Right lung (tissue), 10 donors: ENCODE measurements at places on chromosomes 5 and 9.

DNA sequence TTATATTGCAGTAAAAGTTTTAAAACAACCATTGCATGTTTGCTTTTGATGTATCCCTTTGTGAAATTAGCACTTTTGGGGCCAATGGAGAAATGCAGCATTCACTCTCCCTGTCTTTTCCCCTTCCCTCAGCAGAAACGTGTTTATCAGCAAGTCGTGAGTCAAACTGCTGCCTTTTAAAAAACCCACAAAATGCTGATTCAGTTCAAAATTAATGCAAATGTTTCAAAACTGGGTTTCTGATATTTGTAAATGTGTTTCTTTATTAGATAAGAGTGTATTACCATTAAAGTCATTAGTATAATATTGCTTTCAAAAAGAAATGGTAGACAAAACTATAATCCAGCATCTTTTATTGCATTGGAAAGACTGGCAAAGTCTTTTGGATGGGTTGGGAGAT is 47.3 kb downstream of the RAD23B start:
- DNase-seq: no peak

GRCh38 chr5:154770111-154770510 is 14.9 kb downstream of the LARP1 start:
- no peak for DNase-seq

DNA sequence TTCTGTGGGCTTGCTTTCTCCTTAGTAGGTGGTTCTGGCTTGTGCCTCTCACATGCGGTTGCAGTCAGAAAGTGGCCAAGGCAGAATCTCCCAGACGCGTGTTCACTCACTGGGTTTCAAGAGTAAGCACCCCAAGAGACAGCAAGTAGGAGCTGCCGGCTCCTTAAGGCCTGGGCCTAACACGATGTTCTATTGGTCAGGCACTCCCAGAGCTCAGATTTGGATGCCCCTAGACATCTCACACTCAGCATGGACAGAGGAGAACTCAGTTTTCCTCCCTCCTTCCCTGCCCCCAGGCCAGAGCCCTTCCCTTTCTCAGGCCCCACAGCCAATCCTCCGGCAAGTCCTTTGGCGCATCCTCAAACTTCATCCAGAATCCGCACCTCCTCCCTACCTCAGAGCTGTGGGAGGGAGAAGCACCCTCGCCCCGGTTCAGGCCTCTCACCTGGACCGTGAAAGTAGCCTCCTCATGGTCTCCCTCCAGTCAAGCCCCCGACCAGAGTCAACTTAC is 6.5 kb upstream of the CARD19 start:
- DNase-seq: no peak

DNA sequence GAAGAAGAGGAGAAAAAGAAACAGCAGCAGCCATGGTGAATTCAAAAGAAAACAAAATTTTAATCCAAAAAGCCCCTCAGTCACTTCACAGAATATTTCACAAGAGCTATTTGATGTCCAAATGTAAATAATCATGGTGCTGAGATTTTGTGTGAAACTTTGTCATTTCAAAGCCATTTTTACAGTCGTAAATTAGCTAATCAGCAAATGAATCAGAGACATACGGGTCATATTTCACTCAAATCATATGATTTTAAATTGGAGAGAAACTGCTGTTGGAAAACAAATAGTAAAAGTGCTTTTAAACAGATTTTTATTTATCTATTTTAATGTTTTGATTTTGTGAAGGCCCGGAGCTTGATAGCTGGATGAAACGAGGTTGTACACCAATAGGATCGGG is 101.4 kb upstream of the SMIM23 start:
- DNase-seq: no peak

- DNase-seq: peak; percentile 25
These were observed 131.4 kb downstream of the CCDC192 start for GRCh38 chr5:127834554-127834953.

GRCh38 chr5:77957-78804 is 13.8 kb upstream of the PLEKHG4B start:
- no peak for DNase-seq

DNA sequence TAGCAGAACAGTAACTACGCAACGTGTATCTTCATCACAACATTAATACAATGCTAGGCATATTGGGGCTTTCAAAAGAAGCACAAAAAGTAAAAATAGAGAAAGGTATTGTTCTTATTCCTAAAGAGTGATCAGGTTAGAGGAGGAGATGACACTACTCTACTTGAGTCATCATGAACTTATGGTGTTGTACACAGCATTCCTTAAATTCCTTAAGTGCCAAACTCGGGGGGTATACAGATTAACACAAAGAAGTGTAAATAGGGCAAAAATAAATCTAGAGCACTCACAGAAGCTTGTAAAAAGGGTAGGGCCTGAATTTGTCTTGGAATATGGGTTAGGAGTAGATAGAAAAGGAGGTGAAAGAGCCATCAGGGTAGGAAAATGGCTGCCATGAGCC is 308.0 kb upstream of the DAP start:
- no peak for DNase-seq

- no peak for DNase-seq
These were observed 15.5 kb downstream of the DAPK1 start for GRCh38 chr9:87513161-87513560.

GRCh38 chr5:177397875-177398390 is 2.5 kb downstream of the PFN3 start:
- DNase-seq: no peak

- DNase-seq: no peak
These were observed 48.3 kb downstream of the SH3TC2 start for GRCh38 chr5:149014571-149015031.

DNA sequence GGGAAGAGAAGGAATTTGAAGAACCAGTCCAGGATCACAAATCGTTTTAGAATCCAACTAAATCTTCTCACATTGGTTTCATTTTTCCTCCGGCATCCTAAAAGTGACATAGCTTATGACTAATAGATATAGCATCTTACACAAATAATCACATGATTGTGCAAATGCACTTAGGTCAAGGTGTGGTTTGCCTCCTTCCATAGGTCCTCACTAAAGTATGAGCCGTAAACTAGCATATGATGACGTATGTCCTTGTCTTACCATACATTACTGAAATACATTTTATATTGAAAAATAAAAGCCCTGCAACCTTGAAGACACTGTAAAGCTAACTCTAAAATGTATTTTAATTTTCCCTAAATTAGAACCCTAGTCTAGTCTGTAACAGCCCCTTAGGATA is 362.7 kb upstream of the ADAMTS16 start:
- DNase-seq: no peak

DNA sequence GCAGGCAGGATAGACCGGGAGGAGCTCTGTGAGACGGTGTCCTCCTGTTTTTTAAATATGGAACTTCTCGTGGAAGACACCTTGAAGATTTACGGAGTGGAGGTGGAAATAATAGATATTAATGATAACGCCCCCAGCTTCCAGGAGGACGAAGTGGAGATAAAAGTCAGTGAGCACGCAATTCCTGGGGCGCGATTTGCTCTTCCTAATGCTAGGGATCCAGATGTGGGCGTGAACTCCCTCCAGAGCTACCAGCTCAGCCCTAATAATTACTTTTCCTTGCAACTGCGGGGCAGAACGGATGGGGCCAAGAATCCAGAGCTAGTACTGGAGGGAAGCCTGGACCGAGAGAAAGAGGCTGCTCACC is 621 bp downstream of the PCDHGA11 start:
- no peak for DNase-seq

GRCh38 chr9:80995759-80996158 is 693.6 kb downstream of the TLE1 start:
- no peak for DNase-seq

DNA sequence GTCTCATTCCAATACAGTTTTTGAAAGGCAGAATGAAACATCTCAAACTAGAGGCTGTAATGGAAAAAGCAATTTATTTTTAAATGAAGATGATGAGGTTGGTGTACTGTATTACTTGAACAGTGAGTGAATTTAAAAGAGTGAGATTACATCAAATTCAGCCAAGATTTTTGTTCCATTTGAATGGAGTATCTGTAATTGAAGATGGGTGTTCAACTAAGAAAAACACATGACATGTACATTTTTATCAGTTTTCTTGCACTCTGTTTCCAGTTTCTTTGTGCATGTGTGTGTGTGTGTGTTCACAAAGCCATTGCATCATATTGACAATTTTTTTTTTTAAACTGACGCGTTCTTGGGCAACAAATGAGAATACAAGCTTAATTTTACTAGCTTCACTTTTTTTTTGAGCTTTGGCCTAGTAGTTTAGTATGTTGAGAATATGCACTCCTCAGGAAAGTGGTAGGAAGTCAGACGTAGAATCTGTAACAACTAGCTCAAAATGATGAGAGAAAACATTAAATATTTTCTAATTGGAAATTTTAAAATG is 243.5 kb downstream of the MAST4 start:
- peak; percentile 56 for DNase-seq

- no peak for DNase-seq
These were observed 24.8 kb downstream of the DPYSL3 start for GRCh38 chr5:147485046-147485445.

DNA sequence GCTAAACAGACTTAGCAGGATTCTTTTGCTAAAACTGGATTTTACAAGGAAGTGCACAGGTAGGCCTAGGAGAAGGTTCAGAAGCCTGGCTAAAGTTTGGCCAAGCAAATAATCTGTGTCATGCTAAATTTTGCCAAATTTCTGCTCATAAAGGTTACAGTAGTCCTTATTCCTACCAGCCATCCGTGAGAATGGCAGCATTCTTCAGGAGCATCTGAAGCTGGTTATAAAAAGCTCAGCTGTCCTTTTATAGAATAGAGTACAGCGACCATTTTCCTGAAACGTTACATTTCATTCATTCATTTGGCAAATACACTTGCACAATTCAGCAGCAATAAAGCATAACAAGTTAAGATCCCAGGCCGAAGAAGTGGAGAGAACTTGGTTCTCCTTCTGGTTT is 6.9 kb downstream of the GSN start:
- no peak for DNase-seq

GRCh38 chr9:15873573-15874177 is 320.8 kb downstream of the CCDC171 start:
- DNase-seq: peak; percentile 57

- no peak for DNase-seq
These were observed 6.0 kb upstream of the ZDHHC11 start for GRCh38 chr5:856531-857425.

DNA sequence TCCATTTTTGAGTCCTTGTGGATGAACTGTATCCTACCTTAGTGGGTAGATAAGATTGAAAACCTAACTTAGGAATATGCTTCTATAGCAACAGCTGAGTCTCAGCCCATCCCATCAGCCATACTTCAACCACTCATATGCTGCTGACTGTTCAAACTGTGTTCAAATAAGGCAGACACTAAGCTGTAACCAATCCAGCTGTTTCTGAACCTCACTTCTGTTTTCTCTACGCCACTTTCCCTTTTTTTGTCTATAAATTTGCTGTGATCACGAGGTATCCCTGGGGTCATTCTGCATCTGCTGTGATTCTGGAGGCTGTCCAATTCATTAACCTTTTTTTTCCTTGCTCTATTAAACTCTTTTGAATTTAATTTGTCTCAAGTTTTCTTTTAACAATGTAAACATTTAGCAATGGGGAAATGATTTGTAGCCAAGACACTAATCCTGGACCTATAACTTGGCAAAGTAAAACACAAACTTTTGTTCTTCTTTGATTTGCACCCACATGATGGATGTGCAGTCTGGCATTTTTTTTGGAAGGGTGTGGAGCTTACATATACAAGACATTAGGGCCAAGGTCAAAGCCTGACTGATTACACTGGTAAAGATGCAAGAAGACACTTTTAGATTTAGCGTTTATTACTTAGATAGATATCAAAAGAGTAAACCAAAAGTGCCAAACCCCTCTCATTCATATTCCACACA is 14.9 kb upstream of the SCGB3A2 start:
- DNase-seq: peak; percentile 21

DNA sequence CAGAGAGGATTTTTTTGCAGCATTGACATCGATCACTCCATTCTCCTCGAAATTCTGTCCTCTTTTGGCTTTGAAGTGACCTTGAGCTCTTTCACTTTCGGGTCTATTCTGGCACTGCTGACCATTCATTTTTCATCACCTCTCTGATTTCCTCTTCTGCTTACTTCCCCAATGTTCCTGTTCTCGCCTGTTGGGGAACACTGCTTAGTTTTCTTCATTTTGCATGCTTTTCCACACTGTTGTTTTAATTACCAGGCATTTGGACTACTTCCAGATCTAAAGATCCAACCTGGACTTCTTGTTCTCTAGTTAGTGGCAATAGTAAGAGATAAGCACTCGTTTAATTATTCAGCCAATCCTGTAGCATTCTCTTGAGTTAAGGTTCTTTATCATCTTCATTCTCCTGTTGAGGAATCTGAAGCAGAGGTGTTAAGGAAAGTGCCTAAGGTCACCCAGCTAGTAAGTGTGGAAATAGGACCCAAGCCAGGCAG is 53.4 kb downstream of the MAN2A1 start:
- DNase-seq: no peak

DNA sequence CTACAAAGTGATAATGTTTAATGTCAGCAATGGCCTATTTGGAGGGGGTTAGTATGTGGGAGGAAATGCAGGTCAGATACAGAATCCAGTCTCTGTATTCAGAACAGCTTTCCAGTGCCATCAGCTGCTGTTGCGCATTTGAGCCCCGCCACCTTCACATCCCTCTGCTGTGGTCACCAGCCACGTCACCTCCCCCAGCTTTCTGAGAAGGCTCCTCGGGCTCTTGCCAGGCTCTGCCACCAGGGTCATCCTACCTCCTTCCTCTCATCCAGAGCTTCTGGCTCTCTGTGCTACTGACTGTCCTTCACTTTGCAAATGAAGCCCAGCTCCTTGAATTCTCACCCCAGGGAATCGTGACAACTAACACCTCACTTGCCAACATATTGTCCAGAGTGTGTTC is 138.8 kb downstream of the PIK3R1 start:
- no peak for DNase-seq

DNA sequence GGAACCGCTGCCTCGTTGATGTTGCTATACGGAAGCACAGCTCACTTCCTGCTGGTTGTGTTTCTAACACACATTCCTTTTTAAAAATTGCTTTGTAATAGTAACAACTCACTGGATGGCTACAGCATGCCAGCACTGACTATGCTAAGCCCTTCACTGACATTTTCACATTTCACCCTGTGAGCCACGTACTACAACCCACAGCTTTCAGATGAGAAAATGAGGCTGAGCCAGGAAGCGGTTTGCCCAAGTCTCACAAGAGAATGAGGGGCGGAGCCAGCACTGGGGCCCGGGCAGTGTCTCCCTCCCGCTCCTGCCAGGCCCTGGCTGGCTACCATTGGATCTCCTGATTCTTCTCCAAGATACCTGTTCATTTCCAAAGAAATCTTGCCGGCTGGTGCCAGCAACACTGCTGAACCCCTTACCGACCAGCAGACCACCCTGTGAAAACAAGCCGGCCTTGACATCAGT is 38.3 kb downstream of the FAM78A start:
- no peak for DNase-seq

GRCh38 chr9:96874947-96875460 is 20.7 kb upstream of the ZNF782 start:
- no peak for DNase-seq

GRCh38 chr5:103112910-103113309 is 7.0 kb downstream of the GIN1 start:
- no peak for DNase-seq

GRCh38 chr5:156379206-156379605 is 52.2 kb downstream of the SGCD start:
- no peak for DNase-seq

- DNase-seq: no peak
These were observed 127.2 kb downstream of the KDM4C start for GRCh38 chr9:6884990-6885389.

- no peak for DNase-seq
These were observed 154.7 kb upstream of the RUSC2 start for GRCh38 chr9:35335164-35335563.

GRCh38 chr9:1729631-1730030 is 285.5 kb upstream of the SMARCA2 start:
- DNase-seq: no peak
